ENCODE measurements at places on chromosomes 12 and 14. TPM values are rescaled to one million over a fixed set of nuclear protein-coding genes. Genes with fewer than 3 reads are reported as not detected.

Gene NGDN
- polyA plus RNA-seq: not detected

DNA sequence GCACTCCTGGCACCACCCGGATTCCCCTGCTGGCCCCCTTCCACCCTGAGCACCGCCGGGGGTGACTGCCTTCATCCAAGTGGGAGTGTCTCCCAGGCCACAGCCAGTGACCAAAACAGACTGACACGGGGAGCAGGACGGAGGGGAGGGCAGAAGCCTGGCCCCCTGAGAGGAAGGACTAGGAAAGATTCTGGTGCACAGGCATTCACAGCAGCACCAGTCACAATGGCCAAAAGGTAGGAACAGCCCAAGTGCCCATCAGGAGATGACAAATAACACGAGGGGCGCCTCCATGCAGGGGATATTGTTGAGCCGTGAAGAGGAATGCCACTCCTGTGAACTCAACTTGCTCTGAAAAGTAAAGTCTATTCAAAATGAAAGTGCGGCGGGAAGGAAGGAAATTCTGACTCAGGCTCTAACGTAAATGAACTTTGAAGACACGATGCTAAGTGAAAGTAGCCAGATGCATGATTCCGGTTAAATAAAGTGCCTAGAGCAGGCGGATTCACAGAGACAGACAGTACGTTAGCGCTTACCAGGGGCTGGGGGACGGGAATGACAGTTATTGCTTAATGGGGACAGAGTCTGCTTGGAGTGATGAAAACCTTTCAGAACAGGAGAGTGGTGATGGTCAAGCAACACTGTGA, 146.1 kb upstream of the NCOR2 start:
- DNase-seq: peak; percentile 78

DNA sequence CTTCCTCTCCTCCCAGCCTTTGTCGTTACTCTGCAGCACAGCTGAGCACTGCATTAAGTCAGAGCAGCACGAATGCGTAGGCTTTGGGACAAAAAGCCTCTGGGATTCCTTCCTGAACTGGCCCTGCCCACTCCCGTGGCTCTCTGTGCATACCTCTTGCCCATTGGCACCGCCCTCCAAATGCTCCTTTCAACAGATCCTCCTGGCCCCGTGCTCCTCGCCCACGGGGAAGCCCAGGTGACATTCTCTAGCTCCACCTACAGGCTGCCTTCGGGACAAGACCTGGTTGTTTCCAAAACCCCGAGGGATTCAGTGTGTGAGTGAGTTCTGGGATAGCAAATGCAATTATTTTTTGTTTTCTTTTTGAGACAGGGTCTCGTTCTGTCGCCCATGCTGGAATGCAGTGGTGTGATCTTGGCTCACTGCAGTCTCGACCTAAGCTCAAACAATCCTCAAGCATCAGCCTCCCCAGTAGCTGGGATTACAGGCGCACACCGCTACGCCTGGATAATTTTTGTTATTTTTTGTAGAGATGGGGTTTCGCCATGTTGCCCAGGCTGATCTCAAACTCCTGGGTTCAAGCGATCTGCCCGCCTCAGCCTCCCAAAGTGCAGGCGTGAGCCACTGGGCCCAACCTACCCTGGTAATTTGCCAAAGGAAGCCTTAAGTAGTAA, 17.9 kb upstream of the TDRD9 start:
- peak; percentile 69 for DNase-seq

DNA sequence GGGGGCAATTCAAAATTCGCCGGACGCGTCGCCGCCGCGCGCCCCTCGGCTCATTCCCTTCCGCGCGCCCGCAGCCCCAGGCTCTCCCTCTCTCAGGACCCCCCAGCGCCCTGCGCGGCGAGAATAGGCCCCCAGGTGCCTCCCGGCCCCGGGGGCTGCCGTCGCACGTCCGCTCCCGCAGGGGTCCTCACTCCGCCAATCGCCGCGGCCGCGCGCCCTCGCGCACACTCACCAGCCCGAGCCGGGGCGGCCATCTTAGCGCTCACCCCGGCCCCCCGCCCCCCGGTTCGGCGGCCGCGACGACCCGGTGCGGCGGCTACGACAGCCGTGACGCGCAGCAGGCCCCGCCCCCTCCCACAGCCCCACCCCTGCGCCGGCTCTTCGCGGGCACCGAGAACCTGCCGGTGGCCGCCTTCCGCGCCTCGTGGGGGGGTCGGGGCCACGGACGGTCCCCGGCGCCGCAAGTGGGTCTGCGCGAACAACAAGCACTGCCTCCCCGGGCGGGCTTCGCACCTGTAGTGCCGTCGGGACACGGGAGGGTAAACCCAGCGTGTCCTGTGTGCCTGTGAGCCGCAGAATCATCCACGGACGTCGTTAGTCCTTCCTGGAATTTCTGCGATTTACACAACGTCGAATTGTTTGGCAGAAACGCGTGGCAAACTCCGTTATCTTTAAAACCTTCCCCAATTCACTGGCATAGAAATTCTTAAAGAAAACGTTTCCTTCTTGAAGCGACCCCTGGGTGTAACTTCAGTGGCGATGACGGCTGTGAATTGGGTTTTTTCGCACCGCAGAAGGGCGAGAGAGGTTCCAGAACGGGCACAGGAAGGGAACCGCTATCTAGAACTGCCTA, 2.5 kb downstream of the USP44 start:
- peak; percentile 10 for DNase-seq

Gene ACOT4
- 0.45 TPM for polyA plus RNA-seq

GRCh38 chr14:30658645-30659044, 36.5 kb downstream of the SCFD1 start:
- DNase-seq: no peak

Gene POTEG
- polyA plus RNA-seq: not detected

DNA sequence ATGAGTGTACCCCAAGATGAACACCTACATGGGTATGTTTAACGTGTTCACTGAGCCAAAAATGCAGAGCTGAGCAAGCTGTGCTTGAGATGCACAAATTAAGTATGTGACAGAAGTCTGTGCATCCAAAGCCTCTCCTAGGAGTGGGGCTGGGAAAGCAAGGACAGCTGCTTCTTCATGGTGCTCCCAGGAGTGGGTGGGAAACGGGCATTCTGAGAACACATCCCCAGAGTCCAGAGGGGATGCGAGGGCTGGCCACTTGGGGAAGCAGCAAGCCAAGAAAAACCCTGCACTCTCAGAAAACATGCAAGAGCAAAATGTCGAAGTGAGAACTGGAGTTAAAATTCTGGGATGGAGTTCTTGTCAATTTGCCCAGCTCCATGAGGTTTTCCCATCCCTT, 414.3 kb downstream of the BCAT1 start:
- peak; percentile 32 for DNase-seq

DNA sequence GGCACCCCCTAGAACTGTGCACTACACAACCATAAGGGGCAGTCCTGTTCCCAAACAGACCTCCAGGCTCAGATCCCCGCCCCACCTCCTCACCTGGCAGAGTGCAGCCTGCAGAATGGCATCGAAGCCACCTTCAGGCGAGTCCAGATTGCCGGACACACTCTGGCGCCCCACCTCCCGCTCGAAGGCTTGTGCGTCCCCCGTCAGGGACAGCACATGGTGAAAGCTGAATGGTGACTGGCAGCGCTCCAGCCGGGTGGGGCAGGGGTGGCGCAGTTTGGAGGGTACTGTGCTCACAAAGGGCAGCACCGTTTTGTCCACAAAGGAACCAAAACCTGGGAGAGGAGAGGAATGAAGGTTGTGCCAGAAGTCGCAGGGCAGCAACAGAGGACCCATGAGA, 10.6 kb downstream of the ITGB7 start:
- no peak for DNase-seq

Gene PIANP
- polyA plus RNA-seq: 2.7 TPM

Gene MFAP5
- polyA plus RNA-seq: 147 TPM

- no peak for DNase-seq
Observed at GRCh38 chr12:46647034-46647433, 178.8 kb downstream of the SLC38A4 start.

GRCh38 chr12:10395390-10395998, 5.7 kb upstream of the KLRK1 start:
- DNase-seq: no peak

Gene IGF1
- polyA plus RNA-seq: 30.3 TPM

DNA sequence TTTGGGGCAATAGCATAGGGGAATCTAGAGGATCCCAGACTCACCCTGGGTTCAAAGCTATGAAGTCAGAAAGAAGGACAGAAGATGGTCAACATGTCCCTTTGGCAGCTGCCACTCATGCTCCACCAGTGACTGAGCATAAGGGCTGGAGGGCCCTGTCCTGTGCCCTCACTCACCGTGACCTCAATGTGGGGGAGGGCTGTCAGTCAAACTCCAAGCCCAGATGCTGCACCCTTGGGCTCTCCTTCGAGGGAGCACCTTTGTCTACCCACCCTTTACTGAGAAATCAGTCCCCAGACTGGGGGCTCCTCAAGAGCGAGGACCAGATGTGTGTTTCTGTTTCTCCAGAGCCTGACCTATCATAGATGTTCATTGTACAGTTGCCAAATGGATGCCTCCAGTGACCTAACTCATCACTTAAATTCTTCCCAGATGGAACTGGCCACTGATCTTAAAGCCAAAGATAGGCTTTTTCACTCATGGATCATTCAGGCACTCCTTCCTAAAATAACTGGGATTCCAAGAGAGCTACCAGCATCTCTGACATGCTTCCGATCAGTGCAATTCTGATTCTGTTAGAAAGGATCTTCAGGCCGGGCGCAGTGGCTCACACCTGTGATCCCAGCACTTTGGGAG, 27.2 kb upstream of the VSX2 start:
- DNase-seq: no peak

Gene PPP1R1A
- 45.7 TPM for polyA plus RNA-seq

DNA sequence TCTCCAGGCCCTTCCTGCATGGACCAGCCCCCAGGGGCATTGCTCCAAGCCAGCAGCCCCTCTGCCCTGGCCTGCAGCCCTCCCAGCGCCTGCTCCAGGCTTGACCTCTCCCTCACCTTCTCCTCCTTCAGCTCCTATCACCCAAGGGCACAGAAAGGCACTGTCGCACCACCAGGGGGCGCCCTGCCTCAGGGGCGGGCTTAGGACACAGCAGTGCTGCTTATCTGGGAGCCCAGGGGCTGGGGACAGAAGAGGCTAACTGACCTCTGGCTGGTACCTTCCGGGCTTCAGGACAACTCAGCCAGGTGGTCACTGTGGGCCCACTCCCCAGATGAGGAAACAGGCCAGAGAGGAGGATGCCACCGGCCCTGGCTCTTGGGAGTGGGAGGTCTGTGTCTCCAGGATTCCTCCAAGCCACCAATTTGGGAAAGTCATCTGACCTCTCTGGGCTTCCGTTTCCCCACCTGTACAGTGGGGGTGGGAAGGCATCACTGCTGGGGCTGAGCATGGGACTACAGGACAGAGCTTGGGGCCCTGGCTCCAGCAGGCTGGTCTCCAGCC, 25.3 kb upstream of the GPR132 start:
- peak; percentile 83 for DNase-seq

GRCh38 chr14:61566537-61567225, 128.6 kb upstream of the HIF1A start:
- DNase-seq: no peak

Gene MYH6
- polyA plus RNA-seq: 4.0 TPM

DNA sequence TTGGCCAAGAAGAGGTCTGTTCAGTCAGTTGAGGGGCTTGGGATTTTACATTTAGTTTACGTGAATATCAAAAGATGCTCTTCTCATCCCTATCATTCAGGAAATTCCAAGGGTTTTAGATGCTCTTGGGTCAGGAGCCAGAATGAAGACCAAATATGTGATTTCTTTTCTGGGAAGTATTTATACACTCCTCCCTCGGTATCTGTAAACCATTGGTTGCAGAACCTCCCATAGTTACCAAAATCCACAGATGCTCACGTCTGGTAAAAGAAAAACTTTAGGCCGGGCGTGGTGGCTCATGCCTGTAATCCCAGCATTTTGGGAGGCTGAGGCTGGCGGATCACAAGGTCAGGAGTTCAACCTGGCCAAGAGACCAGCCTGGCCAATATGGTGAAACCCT, 75.9 kb downstream of the TNFAIP2 start:
- no peak for DNase-seq

DNA sequence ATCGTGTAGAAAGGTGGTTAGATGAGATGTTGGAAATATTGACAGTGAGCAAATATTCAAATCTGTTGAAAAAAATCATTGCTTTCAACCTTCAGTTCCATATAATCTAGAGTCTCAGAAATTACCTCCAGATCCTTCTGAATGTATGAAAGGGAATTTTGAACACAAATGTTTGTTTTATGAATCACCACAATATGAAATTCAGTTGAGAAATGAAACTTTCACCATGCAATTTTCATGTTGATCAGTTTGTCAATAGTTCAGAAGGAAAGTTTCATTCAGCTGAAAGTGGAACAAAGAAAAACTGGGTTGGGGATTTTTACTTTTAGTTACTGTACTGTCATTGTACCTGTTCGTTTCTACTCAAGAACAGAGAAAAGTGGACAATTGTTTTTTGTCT, 953.6 kb downstream of the SLC6A15 start:
- DNase-seq: no peak

GRCh38 chr14:95228240-95228639, 70.9 kb upstream of the DICER1 start:
- no peak for DNase-seq

- DNase-seq: no peak
Observed at GRCh38 chr14:104202259-104203070, 64.1 kb downstream of the KIF26A start.

DNA sequence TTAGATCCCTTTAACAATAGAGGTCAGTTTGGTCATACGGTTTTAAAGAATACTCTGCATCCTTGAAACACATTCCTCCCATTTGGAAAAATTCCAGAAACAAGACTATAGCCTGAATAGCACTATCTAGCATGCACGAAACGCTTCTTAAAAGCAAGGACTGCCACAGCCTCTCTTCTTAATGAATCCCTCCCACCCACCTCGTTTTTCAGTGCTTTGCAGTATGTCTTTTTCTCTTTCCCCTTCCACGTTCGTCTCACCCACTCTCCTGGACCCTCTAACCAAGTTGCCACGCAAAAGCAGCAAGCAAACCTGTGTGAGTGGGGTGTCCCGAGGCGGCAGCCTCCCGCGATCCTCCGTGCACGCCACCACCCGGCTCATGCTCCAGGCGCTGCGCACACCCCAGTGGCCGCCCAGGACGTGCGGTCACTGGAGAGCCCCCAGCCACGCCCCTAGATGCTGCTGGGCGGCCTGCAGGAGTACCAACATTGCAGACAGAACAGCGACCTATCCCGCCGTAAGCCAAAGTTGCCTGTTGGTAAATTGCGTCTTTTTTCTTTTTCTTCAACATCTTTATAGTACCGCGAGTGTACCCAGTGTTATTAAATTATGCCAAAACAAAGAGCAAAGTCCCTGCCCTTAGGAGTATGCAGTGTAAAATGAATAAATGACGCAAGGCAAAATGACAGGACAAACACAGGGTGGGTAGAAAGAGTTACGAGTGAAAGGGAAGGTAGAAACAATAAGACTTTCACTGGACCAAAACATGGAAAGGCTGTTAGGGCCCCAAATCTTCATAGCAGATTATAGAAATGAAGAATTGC, at the start of gene SLC38A4:
SLC38A4 (minus strand) TSS at position 407 of the 824 bp plus-strand sequence. CDS start 32,926 bp downstream, outside the sequence.
- peak; percentile 22 for DNase-seq

Data from muscle of arm (tissue), 14 donors.